ENCODE measurements at places on chromosomes 13 and 19.

DNA sequence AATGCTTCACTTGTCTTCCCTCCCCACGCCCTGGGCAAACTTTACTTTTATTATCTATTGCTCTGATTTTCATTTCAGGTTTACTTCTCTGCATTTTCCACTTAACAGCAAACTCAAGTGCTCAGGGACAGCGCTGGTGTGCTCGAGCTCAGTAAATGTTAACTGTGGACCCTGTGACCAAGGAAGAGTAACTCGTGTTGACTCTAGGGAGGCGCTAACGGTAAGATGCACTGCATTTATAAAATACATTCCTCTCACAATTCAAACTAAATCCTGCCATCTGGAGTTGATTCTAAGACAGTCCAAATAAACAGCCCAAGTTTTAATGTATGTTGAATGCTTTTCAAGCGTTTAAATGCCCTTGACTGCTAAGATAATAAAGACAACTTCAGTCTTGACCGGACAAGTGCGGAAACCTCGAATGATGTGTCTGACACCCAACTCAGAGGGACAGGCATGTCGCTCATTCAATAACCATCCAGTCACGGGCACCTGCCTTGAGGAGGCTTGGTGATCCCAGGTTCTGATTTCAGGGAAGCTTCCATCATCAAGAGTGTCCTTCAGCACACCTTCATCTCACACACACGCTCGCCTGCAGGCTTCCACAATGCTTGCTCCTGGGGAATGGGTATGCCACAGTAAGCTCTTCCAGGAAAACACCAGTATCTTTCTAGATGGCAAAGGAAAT is 93.2 kb downstream of the STK24 start:
- no peak for DNase-seq

DNA sequence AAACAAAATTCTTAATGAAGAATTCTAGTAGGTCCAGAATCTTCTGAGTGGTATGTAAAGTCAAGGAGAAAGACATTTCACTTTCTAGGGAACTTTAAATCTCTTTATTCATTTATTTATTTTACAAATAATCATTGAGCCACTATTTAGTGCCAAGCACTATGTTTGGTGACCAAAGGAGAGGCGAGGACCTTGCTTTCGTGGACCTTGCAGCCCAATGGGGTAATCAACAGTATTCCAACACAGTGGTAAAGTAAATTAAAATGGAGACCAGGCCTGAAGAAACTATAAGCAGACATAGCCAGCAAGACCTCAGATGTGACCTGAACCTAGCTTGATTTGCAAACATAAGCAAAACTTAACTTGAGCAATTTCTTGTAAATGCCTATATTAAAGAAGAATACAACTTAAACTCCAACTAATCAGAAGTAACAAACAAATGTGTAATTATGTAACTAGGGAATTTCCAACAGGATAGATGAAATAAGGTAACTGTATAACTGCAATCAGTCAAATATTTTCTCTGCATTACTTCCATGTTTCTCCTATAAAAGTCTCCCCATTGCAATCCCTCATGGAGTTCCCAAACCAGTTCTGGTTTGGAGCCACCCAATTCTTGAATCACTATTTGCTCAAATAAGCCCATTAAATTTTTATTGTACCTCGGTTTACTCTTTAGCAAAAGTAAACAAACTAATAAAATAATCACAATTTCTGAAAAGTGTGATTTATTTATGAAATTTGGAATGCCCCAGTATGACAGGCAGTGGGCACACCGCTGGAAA is 67.6 kb downstream of the MBNL2 start:
- DNase-seq, result peak; percentile 31

- no peak for DNase-seq
Observed at GRCh38 chr13:21884299-21884909, 213.5 kb downstream of the FGF9 start.

- DNase-seq, result no peak
Observed at GRCh38 chr13:40629678-40630384, 36.6 kb downstream of the FOXO1 start.

DNA sequence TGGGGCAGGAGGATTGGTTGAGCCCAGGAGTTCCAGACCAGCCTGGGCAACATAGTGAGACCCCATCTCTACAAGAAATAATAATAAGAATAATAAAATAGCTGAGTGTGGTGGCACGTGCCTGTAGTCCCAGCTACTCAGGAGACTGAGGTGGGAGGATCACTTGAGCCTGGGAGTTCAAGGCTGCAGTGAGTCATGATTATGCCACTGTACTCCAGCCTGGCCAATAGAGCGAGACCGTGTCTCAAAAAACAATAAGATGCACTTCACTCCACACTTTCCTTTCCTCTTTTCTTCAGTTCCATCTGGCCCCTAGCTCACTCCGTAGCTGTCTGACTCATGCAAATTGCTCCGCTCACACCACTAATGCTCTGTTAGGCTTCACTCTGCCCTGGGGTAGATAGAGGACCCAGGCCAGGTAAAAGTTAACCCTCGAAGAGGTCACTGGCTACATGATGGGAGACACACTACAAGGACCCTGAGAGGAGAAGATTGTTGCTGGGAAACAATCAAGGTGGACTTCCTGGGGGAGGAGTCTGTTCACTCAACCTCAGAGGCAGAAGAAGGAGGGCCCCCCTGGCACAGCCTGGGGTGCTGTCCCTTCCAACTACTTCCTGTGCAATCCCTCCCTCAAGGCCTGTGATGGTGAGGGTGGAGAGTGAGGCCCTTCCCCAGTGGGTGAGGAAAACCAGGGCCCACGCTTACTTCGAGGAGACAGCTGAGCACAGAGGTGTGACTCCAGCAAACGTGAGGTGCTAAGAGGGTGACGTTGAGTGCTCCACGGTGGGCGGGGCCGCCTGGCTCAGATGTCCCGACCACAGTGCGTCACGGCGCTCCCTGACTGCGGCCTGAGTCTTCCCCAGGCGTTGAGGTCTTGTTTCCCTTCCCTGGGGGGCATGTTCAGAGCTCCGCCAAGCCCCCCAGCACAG is 8.8 kb upstream of the TNFSF9 start:
- no peak for DNase-seq

GRCh38 chr13:42981853-42982252 is 10.2 kb downstream of the EPSTI1 start:
- peak; percentile 91 for DNase-seq

- no peak for DNase-seq
Observed at GRCh38 chr19:45676851-45677263, 8.8 kb downstream of the GIPR start.

GRCh38 chr19:2558543-2558942 is 82.6 kb downstream of the GADD45B start:
- no peak for DNase-seq

- DNase-seq, result no peak
Observed at GRCh38 chr19:16002406-16003384, 53.9 kb downstream of the OR10H4 start.

DNA sequence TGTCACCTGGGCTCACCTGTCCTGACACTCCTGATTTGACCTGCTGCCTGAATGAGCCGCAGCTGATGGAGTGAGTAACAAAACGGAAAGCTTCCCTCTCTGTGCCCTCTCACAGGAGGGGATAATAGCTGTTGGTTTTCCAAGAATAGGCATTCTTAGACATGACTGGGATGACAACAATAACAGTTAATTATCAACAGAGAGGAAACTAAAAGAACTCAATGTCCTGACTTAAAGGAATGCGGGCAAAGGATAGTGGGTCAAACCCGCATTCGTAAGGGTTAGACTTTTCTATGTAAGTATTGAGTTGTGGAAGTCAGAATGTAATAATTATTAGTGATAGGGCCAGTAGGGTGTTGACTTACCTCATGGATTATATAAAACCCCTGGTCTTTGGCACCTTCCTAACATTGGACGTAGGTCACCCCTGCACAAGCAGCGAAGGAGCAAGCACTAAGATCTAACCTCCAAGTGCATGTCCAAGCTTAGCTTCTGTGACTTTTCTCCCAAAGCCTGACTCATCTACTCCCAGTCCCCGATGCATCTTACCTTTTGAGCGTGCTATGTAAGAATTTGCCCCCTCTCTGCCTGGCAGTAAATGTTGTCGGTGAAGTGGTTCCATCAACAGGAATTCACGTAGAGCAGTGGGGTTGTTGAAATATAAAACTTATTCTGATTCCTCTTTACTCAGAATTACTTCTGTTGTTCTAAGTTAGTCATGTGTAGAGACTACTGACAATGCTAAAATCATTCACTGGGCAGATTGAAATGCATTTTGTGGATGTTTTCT is 442.3 kb downstream of the FGF9 start:
- no peak for DNase-seq

DNA sequence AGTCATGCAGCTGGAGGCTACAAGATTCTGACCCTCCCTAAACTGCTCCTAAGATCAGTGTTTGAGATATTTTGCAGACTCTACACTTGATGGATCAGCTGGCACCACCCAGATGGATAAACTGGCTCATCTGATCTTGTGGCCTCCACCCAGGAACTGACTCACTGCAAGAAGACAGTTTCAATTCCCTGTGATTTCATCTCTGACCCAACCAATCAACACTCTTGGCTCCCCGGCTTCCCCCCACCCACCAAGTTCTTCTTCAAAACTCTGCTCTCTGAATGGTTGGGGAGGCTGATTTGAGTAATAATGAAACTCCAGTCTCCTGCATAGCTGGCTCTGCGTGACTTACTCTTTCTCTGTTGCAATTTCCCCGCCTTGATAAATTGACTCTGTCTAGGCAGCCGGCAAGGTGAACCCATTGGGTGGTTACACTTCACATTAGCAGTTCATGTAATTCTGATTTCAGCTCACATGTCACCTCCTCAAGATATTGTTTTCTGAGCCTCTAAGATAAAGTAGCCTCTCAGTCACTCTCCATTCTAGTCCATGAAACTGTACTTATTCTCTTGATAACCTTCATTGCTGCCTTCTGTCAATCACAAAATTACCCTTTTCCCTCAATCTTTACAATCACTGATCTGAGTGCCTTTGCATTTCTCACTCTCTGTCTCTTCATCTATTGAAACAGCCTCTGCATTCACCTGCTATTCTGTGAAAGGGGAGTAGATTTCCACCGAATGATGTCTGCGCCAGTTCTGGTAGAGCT is 9.9 kb upstream of the FPR3 start:
- peak; percentile 72 for DNase-seq

DNA sequence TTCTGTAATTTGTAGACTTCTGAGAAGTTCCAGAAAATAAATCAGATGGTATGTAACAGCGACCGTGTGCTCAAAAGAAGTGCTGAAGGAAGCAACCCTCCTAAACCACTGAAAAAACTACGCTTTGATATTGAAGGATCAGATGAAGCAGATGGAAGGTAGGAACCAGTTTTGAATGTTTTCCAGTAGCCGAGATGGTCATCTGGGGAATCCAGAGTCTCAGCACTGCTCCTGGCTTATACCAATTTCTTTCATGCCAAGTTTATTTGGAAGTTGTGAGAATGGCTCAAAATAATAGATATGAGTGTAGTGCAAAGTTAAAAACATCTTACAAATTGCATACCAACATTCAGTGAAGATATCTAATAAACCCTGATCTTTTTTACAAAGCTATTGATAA is 56.2 kb downstream of the RCBTB2 start:
- DNase-seq, result no peak

DNA sequence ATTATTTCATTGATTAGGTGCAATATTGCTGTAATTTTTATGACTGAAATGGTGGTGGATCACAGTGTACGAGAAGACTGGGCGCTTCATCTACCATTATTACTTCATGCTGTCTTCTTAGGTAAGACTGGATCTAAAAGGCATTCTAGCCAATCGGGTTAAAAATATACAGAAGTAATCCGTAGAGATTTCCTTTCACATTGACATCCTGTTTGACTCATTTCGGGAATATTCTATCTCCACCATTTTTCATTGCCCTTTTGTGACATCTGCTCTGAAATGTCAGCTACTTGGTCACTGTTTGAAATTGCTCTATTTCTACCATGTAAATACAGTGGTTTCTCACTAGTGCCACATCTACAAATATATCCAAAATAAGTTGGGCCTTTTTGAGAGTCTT is 90.2 kb downstream of the ZAR1L start:
- DNase-seq, result no peak

- no peak for DNase-seq
Observed at GRCh38 chr13:114145256-114145655, 12.8 kb upstream of the RASA3 start.

DNA sequence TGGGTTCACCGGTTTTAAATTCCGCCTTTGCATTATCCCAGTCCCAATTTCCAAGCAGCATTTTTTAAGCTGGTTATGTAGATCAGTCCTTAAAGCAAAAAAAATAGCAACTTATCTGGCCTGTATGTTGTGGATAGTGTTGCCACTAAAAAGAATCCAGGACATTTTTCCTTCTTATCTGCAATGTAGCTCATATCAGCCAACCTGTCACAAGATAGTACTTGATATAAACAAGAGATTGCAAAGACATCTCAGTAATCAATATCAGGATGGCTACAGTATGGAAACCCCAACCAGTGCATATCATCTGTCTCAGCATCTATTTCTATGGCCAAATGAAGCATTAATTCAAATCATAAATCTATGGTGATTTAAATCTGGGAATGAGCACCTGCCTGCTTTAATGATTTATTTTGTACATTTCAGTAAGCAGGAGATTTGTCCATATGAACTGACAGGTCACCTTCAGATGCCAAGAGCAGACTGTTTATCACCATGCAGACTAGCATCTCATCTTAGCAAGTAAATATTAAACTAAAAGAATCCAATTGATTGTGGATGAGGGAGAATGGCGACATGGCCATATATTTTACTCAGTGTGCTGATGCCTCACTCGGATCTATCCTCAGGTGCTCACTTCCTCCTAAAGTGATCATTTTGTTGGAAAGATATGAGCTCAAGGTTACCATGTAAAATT is 240.4 kb downstream of the DACH1 start:
- no peak for DNase-seq

DNA sequence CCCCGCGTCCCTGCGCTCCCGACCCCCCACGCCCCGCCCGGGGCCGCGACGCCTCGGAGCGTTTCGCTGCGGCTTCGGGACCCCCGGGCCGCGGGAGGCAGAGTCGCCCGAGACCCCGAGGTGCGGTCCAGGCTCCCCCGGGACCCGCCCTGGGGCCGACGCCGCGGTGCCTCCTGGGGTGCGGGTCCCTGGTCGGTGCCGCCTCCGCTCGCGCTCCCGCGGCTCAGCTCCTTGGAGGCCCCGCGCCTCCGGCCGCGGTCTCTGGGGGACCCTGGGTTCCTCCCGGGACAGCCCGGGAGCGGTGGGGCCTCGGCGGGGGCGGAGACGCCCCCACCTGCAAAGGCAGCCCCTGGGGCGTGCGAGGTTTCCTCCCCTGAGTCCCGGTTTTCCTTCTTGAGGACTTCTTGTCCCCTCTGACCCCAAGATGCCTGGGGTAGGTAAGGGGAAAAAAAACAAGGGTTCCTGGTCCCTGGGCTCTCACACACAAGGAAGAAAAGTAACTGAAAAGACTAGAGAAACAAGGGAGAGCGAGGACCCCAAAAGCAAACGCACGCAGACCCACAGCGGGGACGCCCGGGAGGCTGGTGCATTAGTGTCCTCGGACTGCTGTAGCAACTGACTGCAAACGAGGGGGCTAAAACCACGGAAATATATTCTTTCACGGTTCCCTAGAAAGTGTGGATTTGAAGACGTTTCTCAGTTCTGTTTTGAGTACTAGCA is 740 bp downstream of the ZNF555 start:
- no peak for DNase-seq

GRCh38 chr13:79508224-79508961 is 27.4 kb downstream of the NDFIP2 start:
- peak; percentile 42 for DNase-seq

- peak; percentile 30 for DNase-seq
Observed at GRCh38 chr19:12913011-12913561, 6.0 kb downstream of the SYCE2 start.
